D721Med (cell line): ENCODE measurements at places on chromosomes 3 and 15.

- DNase-seq: no peak
Measured at GRCh38 chr3:22858486-22858885, 344.6 kb upstream of the UBE2E2 start.

- DNase-seq: no peak
Measured at GRCh38 chr3:156473341-156473740, 81.6 kb downstream of the SSR3 start.

GRCh38 chr3:160911411-160911810 lies 155.4 kb downstream of the PPM1L start:
- DNase-seq: no peak

- no peak for DNase-seq
Measured at GRCh38 chr3:27022096-27022761, 347.0 kb downstream of the NEK10 start.

DNA sequence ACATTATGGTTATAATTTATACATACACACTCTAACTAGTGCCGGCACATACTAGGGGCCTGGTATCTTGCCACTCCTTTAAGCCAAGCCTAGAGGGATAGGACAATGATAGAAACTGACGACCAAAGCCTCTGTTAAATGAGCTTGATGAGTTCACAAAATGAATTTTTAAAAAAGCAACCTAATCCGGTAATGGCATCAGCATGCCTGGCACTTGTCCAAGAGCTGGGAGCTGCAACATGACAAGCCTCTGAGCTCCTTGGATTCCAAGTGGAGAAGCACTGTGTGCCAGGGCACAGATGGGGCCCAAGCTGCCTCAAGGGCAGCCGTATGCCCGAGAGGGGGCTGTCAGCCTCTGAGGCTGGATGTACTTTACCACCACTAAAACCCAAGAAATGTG lies 9.7 kb downstream of the ETV5 start:
- no peak for DNase-seq

GRCh38 chr3:188270423-188270972 lies 116.5 kb downstream of the LPP start:
- no peak for DNase-seq

DNA sequence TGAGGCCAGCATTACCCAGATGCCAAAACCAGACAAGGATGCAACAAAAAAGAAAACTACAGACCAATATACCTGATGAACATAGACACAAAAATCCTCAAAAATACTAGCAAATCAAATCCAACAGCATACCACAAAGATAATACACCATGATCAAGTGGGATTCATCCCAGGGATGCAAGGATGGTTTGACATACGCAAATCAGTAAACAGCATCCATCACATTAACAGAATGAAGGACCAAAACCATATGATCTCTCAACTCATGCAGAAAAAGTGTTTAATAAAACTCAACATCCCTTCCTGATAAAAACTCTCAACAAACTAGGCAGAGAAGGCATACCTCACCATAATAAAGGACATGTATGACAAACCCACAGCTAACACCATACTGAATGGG lies 14.0 kb upstream of the PIAS1 start:
- DNase-seq: no peak

DNA sequence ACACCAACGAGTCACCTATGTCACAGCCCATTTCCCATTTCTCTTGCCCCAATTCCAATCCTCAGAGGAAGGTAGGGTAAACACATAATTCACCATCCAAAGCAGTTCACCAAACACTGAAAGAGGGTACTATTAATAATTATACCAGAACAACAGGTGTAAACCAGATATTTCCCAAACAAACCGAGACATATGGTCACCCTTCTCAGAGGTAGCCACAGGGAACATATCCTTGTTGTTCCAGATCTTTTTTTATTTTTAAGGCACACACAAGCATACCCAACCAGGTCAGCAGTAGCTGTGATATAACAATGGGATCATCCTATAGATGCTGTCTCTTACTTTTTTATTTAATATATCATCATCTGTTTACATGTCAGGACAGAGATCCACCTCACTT lies 24.7 kb downstream of the MAGI1 start:
- no peak for DNase-seq

DNA sequence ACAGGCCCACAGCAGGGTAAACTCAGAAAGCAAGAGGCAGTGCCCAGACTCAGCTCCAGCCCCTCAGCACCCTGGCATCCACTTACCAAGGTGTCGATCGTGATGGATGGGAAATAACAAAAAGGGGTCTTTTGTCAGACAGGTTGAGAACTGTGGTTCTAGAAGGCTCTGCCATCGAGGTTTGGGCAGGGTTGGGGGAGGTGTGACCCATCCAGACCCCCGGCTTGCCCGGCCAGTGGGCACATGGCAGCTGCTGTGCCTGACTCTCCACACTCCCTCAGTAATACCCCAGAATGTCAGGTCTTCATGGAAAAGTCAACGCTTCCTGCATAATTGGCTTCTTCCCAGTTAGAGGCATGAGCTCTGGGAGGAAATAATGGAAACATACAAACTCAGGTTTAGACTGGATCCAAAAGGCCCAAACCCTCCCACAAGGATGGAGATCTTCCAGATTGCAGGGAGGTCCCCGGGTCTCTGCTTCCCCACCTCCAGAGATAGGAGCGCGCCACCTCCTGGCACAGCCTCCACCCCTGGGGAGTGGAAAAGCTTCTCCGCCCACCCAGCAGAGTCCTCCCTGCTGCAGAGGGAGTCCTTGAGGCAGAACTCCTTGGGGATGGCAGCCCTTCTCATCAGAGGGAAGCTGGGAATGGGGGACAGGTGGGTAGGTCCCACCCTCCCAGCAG lies 149.8 kb upstream of the IQSEC1 start:
- no peak for DNase-seq

GRCh38 chr15:51755790-51756189 lies 4.4 kb downstream of the TMOD2 start:
- no peak for DNase-seq

GRCh38 chr3:13462822-13463221 lies 17.3 kb upstream of the HDAC11 start:
- no peak for DNase-seq
